ENCODE measurements at places on chromosomes 11 and 22.

- DNase-seq: no peak
Measured at GRCh38 chr11:126511475-126512115, 156.1 kb downstream of the ST3GAL4 start.

DNA sequence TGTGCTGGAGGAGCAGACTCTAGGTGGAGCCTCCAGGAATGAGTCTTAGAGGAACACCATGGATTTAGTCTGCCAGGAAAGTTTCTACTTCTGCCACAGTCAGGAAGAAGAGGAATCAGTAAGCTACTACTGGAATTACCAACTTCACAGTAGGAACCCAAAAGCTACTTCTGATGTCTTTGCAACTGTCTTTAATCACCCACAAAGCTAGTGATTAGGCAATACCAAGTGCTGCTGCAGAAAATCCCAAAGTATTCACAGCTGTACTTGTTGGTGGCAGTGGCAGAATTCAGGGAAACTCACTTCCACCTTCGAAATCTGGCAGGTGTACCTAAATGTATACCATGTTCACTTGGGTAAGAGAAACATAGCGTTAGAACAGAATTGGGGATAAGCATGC lies 264.5 kb upstream of the SORL1-AS1 start:
- no peak for DNase-seq

DNA sequence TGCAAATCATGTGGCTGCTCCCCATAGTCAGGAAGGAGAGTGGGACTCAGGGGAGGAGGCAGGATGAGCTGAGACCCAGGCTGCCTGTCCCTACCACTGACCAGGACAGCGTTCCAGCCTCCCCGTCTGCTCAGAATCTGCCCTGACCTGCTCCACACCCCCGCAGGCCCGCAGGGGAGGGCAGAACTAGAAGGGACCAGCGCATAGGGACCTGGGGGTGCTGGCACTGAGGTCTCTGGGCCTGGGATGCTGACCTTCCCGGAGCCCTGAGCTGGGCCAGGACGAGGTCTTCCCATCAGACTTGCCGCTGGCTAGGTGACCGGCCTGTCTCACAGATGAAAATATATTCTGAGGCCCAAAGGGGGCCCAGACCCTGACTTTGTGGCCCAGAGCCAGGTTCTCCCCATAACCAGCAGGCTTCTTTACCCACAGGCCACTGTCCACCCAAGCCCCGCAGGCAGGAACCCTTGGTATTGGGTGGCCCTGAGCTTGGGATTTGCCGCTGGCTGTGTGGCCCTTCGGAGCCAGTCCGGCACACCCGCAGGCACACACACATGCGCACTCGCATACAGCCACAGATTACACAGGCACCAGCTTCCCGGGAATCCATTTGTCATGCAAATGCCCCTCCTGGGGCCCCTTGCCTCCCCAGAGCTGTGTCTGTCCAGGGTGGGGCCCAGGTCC lies 13.8 kb upstream of the PIM3 start:
- DNase-seq: no peak

DNA sequence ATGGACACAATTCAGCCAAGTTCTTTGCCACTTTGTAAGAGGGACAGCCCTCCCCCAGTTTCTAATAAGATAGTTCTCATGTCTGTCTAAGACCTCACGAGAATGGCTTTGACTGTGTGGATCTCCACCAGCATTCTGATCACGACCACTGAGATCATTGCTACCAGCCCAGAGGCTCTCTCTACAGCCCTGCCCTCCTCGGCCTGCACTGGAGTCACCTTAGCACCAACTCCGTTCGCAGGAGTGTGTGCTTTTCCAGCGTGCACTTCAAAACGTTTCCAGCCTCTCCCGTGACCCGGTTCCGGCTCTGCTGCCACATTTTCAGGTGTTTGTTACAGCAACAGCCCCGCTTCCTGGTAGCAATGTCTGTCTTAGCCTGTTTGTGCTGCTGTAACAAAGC lies 26.2 kb downstream of the TSPAN32 start:
- no peak for DNase-seq

DNA sequence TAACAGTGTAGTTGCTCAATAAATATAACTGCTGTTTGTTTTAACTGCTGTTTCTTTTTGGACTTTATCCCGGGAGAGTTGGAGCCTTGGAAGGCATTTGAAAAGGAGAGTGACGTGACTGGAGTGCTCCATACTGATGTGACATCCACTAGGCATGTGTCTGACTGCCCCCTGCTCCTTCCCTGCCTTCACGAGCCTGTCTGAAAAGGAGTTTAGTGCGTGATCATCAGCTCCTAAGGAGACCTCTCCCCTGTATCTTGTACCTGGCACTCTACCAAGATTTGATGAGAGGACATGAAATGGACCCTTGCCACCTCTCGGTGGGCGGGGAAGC lies 22.9 kb downstream of the ZBTB16 start:
- no peak for DNase-seq

DNA sequence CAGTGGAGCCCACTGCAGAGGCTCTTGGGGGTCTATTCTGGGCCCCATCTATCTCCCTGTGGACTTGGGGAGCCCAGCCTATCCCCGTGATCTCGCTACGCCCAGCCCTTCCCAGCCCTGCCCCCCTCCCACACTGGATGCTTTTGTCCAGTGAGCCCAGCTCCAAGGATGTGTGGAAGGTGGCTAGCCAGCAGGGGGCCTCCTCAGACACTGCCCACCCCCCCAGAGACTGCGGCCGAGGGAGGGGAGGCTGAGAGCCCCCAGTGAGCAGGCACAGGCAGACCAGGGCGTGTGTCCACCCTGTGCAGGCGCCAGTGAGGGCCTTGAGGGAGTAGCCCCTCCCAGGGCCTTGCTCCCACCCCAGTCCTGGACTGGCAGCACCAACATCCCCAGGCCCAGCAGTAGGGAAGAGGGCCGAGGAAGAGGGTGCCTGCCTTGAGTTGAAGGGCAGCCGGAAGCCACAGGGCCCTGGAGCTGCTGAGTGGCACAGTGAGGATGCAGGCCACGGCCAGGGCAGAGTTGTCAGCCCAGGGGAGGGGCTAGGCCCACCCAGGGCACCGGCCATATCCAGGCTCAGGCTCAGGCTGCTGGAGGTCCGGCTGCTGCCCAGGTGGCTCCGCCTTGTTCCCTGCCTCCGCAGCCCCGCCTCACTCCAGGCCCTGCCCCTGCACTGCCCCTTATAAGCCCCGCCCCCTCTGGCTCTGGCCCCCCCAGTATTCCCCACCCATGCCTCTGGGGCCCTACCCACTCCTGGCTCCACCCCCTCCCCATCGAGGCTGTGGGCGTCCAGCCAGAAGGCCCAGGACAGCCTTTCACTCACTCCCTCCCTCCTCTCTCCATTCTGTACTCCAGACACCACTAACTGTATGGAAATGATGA lies 28.0 kb downstream of the MOB2 start:
- DNase-seq: no peak

DNA sequence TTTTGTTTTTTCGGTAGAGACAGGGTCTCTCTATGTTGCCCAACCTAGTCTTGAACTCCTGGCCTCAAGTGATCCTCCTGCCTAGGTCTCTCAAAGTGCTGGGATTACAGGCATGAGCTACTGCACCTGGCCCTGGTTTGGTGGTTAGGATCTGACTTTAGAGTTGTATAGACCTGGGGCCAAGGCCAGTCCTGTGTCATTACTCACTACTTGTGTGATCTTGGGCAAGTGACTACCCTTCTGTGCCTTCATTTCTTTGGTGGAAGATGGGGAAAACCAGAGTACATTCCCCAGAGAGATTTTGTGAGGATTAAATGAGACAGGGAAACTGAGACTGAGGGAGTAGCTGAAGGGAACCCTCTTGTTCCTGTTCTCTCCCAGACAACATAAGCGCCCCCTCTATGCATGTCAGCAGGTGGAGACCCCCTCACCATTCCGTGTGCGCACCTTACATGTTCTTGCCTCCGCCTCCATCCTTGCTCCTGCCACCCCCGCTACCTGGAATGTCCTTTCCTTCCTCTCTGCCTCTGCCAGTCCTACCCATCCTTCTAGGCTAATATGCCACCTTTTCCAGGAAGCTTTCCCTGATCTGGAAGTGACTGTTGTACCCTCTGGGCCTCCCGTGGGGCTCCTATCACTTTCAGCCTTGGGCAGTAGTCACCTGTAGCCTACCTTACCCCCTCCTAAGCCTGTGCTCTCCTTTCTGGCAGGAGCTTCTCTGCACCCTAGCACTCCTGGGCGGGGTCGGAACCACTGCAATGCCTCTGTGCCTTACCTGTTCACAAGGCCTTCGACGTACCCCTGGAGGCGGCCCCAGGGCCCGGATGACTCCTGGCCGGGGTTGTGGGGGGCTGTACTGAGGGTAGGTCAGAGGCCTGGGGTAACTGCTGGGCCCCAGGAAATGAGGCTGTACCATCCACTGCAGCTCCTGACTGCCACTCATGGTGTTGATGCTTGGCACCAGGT lies 3.9 kb downstream of the FOSL1 start:
- DNase-seq: no peak

Data from activated CD4-positive, alpha-beta memory T cell treated with anti-CD3 and anti-CD28 coated beads, Interleukin-2, amount 10 ng/mL, durations not matched to agents 7 days and 5 days (primary cell).